Nucleus accumbens (tissue), 56 donors: ENCODE measurements at places on chromosomes 7 and 10.

- DNase-seq, result no peak
Measured at GRCh38 chr10:33428682-33429081, 94.2 kb upstream of the NRP1 start.

GRCh38 chr10:13873196-13873595 is 286.4 kb downstream of the PRPF18 start:
- DNase-seq, result no peak

GRCh38 chr10:100182281-100182680 is 3.5 kb downstream of the ERLIN1 start:
- DNase-seq, result no peak

DNA sequence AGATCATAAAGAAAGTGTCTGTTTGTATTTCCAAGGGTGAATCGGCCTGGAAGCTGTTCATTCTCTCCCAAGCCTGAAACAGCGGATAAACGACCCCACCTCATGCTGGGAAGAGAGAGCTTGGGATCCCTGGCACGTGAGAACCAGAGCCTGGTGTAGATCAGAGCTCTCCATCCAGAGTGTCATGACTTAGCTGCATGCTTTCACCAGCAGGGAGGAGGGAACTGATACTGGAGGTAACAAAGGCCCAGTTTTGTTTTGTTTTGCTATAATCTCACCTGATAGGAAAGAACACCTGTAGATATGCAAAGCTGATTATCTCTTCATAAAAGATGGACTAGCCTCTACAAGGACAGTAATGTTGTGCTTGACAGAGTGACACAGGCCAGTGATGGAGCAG is 236.6 kb downstream of the POM121L12 start:
- no peak for DNase-seq

GRCh38 chr10:124472071-124472470 is 10.4 kb downstream of the LHPP start:
- DNase-seq, result no peak

- no peak for DNase-seq
Measured at GRCh38 chr10:65534771-65535170, 1391.1 kb upstream of the LRRTM3 start.

GRCh38 chr10:60714233-60714632 is 64.0 kb upstream of the CDK1 start:
- DNase-seq, result no peak

DNA sequence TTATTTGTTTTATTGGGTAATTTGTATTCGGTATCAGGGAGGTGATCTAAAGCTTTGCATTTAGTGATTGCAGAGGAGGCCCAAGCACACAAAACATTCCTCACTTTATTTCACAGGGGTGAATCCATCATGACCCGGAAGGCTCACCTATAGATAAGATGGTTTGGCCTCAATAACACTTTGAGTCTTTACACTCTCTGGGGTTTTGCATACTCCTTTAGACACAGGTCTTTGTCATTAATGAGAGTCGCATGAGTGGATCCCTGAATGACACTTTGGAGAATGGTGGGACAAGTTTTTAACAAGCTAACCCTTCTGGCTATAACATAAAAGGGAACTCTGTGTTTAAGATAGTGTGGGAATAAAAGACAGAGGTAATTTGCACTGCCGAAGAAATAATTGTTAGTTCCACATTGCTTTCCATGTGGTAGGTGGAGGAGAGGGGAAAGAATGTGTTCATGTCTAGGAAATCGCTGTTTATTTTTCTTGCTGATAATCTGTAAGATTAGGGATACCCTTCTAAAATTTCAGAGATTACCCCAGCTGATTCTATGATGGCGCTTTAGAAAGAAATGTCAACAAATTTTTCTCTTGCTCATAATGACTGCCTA is 455.8 kb downstream of the TFEC start:
- no peak for DNase-seq

DNA sequence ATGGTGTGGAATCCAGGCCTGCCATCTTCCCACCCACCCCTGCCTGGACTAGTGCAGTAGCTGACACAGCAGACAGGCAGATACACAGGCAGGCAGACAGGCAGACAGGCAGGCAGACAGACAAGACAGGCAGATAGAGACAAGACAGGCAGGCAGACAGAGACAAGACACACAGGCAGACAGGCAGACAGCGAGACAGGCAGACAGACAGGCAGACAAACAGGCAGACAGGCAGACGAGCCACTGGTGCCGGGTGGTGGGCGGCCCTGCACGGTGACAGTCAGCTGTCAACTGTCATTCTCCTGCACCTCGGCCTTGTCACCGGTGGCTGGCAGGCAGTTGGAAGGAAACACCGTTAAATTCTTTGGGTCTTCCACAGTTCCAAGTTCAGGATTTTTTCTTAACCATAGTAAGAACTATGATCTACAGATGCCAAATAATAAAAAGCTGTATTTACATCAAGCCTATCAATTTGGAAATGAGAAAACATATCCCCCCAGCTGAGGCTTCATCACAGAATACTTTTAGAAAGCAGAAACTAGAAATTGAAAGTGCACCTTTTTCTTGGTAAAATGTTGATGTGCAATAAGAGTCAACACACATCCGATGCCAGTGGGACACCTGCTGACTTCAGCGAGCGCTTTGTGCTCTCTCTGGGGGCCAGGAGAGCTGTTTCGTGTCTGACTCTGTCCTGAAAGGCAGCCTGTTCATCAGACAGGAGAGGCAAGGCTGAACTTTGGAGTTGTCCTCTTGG is 250.4 kb downstream of the DNAJB6 start:
- DNase-seq, result no peak

DNA sequence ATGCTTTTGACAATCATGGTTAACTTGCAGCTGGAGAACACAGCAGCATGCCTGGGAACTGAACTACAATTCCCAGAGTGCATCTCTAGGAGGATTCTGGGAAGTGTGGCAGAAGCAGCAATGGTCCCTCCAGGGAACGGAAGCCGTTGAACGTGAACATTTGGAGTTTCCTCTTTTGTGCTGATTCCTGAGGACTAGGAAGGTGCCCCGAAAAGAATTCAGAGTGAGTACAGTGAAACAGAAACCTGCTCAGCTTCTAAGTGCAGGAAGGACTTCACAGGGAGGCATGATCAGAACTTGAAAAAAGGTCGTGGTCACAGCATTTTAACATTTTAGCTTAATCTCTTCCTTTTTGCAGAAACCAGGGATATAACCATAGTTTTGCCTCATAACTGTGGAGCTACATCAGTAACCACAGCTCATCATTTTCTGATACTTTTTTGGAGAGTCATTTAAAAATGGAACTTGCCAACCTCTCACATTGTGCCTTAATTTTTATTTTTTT is at the start of gene NUDT13:
Gene NUDT13, plus strand, starts transcription at position 111 of the 505 bp plus-strand sequence. CDS start 3,911 bp downstream, outside the sequence.
- DNase-seq, result peak; percentile 67

DNA sequence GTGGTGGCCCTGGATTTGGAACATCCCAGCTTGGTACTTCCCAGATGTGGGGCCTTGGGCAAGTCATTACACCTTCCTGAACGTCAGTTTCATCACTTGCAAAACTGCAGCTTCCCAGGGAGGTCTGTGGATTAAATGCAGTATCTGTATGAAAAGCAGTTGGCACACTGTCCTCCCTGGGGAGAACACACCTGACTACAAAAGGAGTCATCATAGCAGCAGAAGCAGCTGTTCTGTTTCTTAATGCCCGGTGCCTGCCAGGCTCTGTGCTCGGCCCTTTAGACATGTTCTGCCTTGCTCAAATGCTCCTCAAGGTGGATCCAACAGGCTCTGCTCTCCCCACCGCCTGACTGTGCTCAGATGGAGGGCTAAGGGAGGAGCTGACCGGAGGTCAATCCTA is 31.0 kb downstream of the CDCA7L start:
- no peak for DNase-seq

- no peak for DNase-seq
Measured at GRCh38 chr10:45179691-45180090, 135.7 kb downstream of the OR13A1 start.

DNA sequence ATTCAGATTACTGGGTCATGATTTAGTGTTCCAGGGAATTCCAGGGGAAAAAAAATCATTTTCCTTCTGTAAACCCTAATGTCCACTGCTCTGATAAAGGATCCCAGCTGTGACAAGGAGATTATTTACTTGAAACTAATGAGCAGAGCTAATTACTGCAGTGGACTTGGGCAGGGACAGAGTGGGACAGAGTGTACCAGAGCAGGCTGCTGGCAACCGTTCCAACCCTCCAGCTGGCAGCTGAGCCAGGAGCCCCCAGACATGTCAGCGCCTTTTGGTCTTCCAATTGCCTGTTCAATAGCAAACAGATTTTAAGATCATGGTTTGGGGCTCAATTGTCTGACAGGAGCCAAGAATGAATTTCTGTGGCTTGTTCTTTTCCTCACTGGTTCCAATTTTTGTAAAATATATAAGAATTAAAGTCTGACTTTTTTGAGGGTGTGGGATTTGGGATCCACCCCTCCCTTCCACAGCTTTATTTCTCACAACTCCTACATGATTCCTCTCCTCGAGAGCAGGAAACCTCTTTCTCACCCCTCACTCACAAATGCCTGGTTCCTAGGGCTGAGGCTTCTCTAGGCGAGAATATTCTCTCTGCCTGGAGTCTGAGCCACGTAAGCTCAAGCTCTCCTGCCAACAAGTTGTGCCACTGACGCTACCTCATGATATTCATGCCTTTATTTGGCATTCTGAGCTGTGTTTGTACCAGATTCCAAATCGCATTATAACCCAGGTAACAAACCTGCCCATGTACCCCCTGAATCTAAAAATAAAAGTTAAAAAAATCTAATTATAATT is 20.6 kb upstream of the FAM180A start:
- peak; percentile 23 for DNase-seq

DNA sequence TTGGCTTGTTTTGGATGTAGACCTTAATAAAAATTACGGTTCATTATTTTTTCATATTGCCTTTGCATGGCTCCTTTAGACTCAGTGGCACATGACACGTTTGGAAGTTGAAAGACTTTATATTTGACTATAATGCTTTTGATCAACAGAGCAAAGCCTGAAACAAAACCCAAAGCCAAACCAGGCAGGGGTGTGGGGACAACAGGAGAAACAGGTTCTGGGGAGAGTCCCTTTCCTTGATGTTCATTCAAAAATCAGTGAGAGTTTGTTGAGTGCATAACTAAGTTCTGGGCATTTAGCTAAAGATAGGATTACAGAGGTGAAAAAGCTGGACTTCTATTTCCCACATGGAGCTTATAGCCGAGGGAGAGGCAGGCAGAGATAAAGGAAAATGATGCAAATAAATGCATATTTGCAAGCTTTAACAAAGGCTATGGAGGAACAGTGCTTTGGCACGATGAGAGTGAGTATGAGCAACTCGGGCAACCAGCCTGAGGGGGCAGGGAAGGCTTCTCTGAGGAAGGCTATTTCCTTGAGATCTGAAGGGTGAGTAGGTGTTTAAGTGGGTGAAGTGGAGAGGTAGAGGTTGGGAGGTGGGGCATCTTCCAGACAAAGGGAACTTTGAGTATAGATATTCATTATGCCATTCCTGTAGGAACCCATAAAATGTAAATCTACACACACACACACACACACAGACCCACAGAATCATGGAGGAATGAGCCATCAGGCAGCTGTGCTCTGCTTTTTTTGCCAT is 34.5 kb upstream of the PDZD8 start:
- DNase-seq, result no peak

- no peak for DNase-seq
Measured at GRCh38 chr7:157033483-157034473, 23.3 kb upstream of the MNX1 start.

- no peak for DNase-seq
Measured at GRCh38 chr7:102874966-102875365, 37.8 kb upstream of the LRRC17 start.

DNA sequence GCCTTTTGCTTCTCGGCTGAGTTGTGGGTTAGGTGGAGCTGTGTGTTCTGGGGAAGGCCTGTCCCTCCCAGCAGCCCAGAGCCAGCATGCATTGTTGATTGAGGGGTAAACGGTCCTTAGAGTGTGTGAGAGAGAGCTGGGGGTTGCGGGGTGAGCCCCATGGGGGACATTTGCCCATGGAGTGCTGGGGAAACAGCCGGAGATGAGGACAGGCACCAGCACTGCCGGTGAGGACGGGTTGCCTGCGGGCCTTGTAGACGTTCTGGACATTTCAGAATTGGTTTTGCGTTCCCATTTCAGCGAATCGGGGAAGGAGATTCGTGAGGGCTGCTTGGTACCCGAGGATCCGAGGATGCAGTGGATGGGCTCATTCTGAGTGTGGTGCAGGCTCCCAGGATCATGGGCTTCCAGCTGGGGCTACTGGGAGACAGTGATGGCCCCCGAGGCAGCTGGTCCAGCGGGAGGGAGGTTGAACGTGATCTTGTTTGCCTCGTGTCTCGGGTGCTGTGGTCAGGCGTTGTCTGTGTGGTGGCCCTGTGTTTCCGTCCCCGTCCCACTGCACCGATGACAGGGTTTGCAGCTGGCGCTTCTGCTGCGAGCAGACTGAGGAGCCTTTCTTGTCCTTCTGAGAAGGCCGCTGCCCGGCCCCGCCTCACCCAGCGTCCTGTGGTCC is 113.9 kb downstream of the CYTH3 start:
- DNase-seq, result peak; percentile 48

- no peak for DNase-seq
Measured at GRCh38 chr7:120108376-120108775, 164.6 kb upstream of the KCND2 start.

- no peak for DNase-seq
Measured at GRCh38 chr10:95567903-95568630, 6.9 kb upstream of the SORBS1 start.

- no peak for DNase-seq
Measured at GRCh38 chr10:44357023-44357540, 27.8 kb downstream of the CXCL12 start.

- DNase-seq, result no peak
Measured at GRCh38 chr7:4091767-4092166, 590.3 kb upstream of the FOXK1 start.

GRCh38 chr10:35388682-35389081 is 52.4 kb downstream of the CCNY start:
- DNase-seq, result no peak

DNA sequence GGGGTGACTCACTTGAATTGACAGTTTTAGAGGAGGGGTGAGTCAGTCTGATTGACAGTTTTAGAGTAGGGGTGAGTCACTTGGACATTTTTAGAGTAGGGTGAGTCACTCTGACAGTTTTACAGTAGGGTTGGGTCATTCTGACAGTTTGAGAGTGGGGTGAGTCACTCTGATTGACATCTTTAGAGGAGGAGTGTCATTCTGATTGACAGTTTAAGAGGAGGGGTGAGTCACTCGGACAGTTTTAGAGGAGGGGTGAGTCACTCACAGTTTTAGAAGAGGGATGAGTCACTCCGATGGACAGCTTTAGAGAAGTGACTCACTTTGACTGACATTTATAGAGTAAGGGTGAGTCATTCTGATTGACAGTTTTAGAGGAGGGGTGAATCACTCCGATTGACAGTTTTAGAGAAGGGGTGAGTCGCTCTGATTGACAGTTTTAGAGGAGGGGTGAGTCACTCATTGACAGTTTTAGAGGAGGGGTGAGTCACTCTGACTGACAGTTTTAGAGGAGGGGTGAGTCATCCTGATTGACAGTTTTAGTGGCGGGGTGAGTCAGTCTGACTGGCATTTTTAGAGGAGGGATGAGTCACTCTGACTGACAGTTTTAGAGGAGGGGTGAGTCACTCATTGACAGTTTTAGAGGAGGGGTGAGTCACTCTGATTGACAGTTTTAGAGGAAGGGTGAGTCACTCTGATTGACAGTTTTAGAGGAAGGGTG is 595.9 kb downstream of the DNAJB6 start:
- DNase-seq, result no peak

GRCh38 chr7:155756322-155756721 is 55.9 kb downstream of the SHH start:
- DNase-seq, result no peak
